Vagina (tissue), 2 donors: ENCODE measurements at places on chromosomes 6 and 20.

DNA sequence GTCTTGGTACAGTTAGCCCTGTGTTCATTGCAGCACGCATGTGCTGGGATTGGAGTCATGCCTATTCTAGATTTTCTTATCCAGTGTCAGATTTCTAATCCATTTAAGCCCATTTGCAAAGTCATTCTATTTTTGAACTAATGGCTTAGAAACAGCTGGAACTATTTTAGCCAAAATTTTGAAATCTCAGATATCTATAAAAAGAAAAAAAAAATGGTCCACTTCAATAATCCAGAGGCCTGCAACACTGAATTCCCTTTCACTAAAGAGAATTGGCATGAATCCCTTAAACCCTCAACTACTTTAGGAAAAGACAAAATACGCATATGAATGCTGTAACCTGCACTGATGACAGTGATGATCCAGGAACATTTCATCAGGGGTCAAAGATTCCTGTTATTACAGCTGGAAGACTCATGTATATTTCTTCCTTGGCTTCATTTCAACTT, 1.5 kb downstream of the COL21A1 start:
- DNase-seq, result no peak

GRCh38 chr6:126786262-126786661, 332.2 kb upstream of the RSPO3 start:
- DNase-seq, result no peak

DNA sequence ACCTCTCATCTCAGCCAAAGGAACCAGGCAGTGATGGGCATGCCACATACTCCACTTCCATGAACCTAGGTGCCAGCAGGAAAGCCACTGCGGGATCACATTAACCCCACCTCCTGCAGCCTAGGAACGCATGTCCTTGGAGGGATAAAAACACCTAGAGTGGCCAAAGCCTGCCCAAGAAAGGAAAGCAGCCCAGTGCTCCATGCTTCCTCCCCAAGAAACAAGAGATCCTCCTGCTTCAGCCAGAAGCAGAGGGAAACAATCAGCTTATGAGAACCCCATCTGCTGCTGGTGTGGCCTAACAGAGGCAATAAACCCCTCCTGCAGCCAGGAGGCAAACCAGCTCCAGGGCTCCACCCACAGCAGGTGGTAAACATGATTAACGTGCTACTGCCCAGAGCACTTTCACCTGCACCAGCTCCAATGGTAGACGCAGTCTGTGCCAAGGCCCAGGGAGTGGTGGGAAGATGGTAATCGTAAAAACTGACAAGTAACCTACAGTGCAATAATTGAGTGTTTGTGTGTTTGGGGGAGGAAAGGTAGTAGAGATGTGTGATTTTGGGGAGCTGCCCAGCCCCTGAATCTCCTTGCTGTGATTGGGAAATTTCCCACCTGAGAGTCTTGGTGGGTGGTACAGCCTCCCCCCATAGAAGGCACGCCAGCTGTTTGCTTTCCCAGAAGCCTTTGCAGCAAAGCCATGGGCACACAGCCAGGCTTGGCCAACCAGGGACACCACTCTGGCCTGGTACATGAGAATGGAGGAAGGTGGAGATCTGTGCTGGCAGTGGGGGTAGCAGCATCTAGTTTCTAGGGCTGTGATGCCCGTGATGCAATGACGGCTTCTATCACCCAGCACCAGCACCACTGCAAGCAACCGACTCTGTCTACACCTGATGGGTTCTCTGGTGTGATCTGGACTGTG, 50.6 kb upstream of the TBC1D7 start:
- no peak for DNase-seq

GRCh38 chr6:113629975-113630737, 227.0 kb upstream of the MARCKS start:
- no peak for DNase-seq
